ENCODE measurements at places on chromosomes 6 and 20.

DNA sequence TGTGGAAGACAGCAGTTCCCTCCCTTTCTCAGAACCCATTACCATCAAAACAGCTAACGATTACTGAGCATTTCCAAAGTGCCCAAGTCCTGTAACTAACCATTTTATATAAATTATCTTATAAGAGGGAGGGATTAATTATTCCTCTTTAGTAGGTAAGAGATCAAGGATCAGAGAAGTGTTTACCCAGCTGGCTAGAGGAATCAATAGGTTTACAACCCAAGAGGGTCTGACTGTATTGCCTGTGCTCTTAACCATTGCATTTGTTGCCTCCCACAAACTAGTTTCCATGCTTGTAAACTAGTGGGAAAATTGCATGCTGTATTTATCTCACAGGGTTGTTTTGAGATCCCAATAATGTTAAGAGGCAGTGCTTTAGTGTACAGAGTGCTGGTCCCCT, 3.7 kb upstream of the DBNDD2 start:
- no peak for DNase-seq

DNA sequence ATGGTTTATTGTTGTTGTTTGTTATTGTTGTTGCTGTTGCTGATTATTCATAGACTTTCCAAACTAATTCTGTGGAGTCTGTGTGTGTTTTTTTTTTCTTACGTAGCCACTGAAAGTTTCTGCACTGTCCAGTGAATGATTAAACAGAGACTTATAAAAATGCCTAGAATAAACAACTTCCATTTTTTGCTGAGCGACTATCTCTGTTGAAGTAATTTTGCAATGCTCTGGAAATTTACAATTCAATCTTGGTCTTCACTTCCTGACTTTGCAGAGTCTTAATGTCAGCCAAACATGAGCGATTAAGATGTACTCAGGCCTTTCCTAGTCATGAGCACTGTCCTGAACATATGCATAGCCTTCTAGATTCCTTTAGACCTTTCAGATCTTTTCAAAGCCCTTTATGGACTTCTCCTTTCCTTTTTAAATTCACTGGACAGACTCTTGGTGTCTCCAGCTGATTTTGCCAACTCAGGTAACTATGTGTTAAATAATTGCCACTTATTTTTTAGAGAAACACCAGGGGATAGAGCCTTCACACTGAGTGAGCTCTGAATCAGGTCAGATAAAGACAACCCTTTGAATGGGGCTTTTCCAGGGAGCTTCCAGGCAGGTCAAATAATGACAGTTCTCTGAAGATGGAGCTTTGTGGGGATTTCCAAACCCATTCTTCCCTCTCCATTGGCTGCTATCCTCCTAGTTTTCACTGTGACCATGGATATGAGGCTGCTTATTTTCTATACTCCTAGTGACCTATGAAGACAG, 622.8 kb upstream of the EPHA7 start:
- DNase-seq, result no peak

DNA sequence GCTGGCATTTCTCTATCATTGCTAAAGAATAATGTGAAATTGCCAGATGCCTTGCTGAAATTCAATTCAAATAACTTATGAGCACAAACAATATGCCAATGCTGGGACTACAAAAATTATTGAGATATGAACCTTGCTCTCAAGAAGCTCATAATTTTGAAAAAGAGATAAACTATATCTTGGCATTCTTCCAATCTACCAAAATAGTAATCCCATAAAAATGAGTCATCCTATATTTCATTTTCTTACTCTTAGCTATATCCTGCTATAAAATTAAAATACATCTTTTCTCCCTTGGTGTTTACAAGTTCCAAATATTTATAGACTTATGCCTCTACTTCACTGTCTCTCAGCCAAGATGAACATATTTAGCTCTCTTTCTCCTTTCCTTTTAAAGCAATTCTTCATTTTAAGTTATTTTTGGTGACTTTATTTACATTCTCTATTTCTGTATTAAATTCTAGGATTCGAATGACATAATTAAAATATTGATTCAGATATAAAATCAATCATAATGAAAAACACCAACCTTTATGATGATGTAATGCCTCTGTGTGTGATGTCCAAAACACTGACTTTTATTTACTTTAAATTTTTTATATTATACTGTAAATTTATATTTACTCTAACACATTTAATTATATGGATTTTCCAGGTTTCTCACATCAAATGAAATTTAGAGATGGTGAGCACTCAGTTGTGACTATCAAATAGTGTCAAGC, 152.6 kb downstream of the CDK19 start:
- DNase-seq, result no peak

- no peak for DNase-seq
Observed at GRCh38 chr6:55014321-55015088, 159.8 kb upstream of the HCRTR2 start.

GRCh38 chr6:134678436-134678889, 271.4 kb downstream of the ALDH8A1 start:
- DNase-seq, result peak; percentile 63

GRCh38 chr6:139109558-139109957, 25.3 kb upstream of the HECA start:
- no peak for DNase-seq

DNA sequence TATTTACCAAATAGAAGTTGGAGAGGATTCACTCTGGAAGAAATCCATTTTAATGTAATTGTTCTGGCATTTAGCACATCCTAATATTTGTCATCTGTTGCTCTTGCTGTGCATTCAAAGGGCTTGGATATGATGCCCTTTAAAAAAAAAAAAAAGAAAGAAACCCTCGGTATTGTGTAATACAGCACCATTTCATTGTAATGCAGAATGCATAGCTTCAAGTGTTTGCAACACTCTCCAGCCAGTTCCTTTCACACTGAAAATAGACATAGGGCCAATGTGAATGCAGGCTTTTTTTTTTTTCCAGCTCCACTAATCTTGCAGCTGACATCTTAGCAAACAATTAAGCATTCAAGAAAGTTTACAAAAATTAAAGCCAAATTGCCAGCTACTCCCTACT, 197.4 kb upstream of the POU3F2 start:
- DNase-seq, result no peak

GRCh38 chr6:155830531-155830930, 374.9 kb upstream of the NOX3 start:
- no peak for DNase-seq

GRCh38 chr6:56959938-56960337, 5.0 kb downstream of the BEND6 start:
- DNase-seq, result no peak

- DNase-seq, result no peak
Observed at GRCh38 chr6:44341095-44341890, 1.2 kb upstream of the SPATS1 start.

GRCh38 chr6:32176476-32177182, 745 bp upstream of the AGPAT1 start:
- DNase-seq, result no peak

DNA sequence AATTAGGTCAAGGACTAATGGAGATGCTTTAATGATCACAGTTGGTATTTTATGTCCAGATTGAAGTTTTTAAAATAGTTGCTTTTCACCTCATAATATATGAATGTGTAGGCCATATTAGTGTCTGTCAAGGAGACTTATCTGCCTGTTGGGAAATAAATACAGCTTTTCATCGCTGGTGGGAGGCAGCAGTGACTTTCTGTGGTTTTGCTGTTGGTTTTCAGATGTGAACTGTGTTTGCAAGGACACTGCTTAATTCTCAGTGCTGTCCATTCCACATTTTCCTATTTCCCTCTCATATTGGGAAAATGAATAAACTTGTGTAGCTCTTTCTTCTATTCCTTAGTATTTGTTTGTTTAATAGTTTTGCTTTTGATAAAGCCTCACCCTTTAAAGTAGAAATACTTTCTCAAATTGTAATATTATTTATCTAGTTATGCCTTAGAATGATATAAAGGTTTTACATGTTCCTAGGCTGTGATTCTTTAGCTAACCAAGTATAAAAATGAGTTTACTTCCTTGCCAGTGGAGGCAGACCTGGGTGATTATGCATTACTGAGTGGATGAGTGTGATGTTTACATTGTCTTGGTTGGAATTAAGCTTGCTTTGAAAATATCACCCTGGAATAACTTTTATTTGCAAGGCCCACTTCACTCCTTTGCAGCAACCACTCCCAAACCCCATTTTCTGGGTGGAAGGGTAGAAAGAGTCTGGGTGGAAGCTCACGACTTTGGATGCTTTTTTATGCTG, 3.3 kb downstream of the PLCB4 start:
- DNase-seq, result no peak

- peak; percentile 40 for DNase-seq
Observed at GRCh38 chr20:46206025-46206424, 87.9 kb downstream of the CD40 start.

DNA sequence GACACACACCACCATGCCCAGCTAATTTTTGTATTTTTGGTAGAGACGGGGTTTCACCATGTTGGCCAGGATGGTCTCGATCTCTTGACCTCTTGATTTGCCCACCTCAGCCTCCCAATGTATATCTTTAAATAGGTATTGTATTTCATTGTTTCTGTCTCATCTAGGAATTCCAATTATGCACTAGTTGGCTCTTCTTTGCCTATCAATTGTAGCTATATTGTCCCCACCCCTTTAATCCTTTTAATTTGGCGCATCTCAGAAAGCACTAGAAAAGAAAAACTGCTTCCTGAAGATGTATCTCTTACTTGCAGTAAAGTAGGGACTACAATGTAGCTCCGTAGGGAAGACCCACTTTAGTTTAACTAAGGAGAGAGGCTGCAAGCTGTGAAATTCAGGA, 10.5 kb upstream of the MAVS start:
- DNase-seq, result no peak

- peak; percentile 58 for DNase-seq
Observed at GRCh38 chr20:63536241-63536977, 767 bp downstream of the PTK6 start.

GRCh38 chr6:157079771-157080170, 243.5 kb downstream of the TMEM242 start:
- DNase-seq, result no peak
